Immature natural killer cell (primary cell): ENCODE measurements at places on chromosomes 7 and 10. TPM values are rescaled to one million over a fixed set of nuclear protein-coding genes. Genes with fewer than 3 reads are reported as not detected.

The TYW1B gene
- polyA plus RNA-seq = 2.0 TPM

DNA sequence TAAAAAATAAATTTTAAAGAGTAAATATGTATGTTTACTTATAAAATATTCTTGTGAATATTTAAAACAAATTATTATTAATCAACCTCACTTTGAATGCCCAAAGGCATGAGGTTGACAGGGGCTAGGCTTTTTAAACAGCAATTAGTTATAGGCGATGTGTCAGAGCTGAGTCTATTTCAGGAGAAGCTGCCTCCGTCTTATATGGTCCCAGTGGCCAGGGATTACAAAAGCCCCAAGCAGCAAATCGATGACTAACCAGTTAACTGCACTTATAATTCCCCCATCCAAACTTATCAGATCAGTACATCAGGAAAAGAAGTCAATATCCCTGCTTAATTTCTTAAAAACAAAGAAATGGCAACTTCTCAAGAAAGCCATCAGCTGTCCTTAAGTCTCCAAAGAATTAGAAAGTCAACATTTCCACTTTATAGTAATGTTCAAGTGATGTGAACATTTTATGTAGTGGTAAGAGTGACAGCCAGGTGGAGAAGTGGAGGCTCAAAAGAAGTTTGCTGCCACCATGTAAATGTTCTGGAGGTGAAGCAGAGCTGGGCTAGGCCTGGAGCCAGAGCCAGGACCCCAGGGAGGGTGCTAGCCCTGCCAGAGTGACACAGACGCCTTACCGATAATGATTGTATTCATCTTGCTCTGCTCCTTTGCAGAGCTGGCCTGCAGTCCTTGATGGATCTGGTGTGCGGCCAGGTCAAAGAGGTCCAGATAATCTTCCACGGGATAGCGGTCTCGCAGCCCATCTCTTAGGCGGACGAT lies 51.5 kb downstream of the CHST15 start:
- DNase-seq = no peak

GRCh38 chr10:124106241-124106879 lies 13.0 kb upstream of the CHST15 start:
- no peak for DNase-seq

DNA sequence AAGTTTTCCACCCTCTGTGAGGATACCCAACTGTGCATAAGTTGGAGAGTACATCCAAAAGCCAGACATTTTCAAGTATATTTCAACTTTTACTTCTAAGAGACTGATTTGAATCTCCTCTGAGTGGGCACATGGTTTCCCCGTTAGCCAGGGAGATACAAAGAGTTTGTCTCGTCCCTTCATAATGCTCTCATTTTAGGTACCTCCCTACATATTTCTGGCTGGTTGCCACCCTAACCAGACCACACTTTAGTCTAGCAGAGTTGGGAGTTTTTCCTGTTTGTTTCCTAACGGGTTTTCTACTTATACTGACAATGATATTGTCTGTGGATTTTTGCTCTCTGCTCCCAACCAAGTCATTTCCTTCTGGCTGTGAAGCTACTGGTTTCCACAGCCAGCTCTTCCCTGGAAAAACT lies 180.3 kb downstream of the CCDC71L start:
- no peak for DNase-seq

GRCh38 chr10:102159051-102159597 lies 6.9 kb downstream of the NOLC1 start:
- no peak for DNase-seq

DNA sequence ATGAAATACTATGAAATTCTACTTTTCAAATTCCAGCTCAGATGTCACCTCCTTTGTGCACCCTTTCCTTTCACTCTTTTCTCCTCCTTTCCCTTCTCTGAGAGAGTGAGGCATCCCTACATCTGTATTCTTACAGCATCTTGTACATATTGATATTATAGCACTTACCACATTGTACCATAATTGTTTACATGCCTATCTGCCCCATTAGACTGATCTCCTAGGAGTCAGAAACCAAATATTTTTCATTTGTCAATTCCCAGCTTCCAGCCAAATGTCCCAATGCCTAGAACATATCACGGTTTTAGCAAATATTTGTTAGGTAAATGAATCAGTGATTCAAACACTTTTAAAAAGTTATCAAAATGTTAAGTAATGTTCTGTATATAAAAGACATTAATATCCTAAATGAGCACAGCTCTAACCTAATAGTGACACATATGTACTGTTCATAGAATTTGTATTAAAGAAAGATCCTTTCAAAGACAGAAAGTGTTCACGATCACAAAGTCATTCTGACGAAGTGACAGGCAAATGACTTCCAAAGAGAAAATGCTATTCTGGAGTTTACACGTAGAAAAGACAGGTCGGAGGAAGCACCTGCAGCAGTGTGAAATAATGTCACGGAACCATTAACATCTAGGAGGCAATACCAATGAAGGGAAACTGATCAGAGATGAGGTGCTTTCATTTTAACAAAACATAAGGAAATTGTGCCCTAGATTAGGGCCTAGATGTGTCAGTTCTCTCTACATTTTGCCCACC lies 774.2 kb downstream of the MAGI2 start:
- no peak for DNase-seq

The AMPH gene
- 0.45 TPM for polyA plus RNA-seq
